Right hindlimb (tissue), 1 donor: ENCODE measurements at places on chromosomes 6 and 20.

DNA sequence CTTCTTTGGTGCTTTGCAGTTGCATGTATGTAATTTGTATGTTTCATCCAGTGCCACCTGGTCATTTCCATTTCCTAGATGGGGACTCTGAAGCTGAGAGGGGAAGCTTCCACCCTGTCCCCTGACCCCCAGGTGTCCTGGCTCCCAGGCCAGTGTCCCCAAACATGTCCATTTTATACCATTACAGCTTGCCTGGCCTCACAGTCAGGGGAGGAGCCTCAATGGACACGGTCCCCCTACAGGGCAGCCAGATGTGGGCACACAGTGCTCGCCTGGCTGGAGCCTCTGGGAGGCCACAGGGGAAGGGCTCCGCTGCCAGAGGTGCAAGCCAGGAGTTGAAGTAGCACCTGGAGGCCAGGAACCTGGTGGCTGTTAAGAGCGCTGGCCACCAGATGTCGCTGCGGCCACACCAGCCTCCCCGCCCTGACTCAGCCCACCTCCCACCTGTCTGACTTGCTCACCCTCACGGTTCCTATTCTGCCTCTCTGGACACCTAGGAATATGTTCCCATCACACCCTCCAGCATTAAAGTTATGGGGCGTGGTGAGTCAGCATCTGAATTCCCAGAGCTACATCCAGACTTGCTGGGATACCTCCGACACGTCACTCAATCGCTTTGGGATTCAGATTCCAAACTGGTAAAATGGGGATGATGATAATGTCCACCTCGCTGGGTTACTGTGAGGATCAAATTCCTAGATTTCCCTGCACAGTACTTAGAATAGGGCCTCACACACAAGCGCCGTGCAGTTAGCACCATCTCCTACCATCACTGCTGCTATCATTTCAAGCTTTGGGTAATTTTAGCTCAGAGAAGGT, 107.4 kb downstream of the SULF2 start:
- peak; percentile 53 for DNase-seq

GRCh38 chr6:125269328-125269985, 32.3 kb downstream of the HDDC2 start:
- no peak for DNase-seq

DNA sequence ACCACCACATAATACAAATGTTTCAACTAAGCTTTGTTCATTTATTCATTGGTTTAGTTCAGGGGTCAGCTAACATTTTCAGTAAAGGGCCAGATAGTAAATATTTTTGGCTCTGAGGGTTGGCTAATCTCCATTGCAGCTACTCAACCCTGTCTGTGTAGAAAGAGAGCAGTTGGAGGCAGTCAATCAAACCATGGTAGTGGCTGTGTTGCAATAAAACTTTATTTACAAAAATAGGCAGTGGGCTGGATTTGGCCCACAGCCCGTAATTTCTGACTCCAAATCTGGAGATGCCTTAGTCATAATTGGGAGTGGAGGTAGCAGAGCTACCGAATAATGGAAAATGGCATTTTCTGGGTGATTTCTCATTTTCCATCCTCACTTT, 242.5 kb upstream of the ZFP64 start:
- DNase-seq, result no peak

DNA sequence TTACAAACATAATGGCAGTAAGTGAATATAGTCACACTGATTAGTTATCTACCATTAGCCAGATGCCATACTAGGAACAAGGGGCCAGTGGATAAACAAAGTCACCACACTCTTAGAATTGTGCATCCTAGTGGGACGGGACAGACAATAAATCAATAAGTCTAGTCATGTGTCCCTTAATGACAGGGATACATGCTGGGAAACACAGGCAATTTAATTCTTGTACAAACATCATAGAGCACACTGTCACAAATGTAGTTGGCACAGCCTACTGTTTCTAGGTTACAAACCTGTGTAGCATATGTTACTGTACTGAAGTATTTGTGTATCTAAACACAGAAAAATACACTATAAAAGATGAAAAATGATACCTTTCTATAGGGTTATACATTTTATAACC, 123.0 kb upstream of the FAM184A start:
- no peak for DNase-seq

GRCh38 chr6:43953256-43953655, 174.0 kb downstream of the MRPL14 start:
- DNase-seq, result no peak

DNA sequence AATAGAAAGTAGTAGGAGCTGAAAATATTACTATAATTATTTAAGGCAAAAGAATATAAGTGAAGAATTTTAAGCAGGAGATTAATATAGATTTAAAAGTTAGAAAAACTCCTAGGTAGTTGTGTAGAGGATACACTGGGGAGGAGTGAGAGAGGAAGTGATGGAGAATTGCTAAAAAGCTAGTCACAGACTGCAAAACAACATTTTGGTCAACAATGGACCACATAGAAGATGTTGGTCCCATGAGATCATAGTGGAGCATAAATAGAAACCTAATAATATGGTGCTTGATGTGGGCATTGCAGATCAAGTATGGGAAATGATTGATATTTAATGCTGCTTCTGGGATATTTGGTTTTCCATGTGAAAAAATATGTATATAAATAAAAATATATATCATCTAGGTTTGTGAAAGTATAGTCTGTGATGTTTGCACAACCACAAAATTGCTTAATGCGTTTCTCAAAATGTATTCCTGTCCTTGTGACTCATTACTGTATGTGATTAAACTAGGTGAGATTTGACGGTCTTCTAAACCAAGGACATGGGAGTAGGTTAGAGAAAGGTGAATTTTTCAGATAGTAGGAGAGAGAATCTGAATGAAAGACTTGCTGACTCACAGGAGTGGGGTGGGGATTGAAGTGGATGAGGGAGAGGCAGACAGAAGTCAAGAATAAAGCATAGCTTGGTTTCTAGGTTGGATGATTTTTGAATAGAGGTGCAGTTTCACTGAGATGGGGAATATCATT, 174.0 kb downstream of the BCKDHB start:
- DNase-seq, result no peak

DNA sequence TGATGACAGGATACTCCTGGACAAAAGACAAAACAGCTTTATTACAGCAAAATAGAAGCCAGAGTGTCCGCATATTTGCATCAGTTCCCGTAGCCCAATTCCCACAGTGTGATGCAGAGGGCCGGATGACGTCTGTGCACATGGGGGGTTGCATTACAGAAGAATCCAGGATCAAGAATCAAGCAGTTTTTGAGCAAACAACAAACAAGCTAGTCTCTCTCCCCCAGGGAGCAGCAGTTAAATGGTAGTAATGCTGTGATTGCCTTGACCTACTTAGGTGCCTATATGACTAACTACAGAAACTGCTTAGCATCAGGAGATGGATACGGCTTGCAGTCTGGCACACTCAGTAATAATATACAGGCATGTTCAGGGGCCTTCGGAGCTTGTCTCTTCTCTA, 3.2 kb upstream of the SDHAF4 start:
- peak; percentile 28 for DNase-seq

GRCh38 chr6:4667591-4667990, 108.6 kb upstream of the CDYL start:
- no peak for DNase-seq

DNA sequence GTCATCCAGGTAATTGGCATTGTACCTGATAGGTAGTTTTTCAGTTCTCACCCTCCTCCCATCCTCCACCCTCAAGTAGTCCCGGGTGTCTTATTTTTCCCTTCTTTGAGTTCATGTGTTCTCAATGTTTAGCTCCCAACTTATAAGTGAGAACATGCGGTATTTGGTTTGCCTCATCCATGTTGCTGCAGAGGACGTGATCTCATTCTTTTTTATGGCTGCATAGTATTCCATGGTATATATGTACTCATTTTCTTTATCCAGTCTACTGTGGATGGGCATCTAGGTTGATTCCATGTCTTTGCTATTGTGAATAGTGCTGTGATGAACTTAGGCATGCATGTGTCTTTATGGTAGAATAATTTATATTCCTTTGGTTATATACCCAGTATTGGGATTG, 45.8 kb downstream of the RPRD1B start:
- no peak for DNase-seq

GRCh38 chr6:75424618-75425548, 68.7 kb downstream of the FILIP1 start:
- DNase-seq, result no peak

DNA sequence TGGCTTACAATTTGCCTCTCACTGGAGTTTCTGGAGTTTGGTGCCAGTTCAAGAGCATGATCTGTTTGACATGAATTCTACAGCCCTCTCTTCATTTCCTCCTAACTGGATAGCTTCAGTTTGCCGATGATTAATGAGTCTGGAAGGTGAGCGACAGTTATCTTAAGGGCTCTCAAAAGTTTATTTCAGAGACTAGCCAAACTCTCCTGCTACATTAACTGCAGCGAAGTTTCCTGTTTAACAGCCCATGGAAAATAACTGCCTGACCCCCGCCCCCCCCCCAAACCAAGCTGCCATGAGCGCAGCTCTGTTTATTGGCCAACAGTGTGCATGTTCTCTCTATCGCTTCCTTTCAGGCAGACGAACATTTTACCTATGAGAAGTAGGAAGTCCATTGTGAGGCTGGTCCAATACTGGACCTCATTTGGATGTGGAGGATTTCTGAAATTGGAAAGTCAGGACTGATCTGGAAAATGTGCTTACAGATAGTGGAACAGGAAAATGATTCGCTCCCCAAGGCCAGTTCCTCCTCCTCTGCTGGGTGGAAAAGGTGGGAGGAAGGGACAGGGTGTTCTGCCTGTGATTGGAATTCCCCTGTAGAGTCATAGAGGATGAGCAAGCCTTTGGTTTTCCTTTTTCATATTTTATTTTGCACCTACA, 522.2 kb upstream of the JAG1 start:
- no peak for DNase-seq

- DNase-seq, result no peak
These were observed 260.0 kb upstream of the CDYL start for GRCh38 chr6:4516206-4516605.

GRCh38 chr6:56725254-56725653, 82.6 kb upstream of the DST start:
- DNase-seq, result no peak

DNA sequence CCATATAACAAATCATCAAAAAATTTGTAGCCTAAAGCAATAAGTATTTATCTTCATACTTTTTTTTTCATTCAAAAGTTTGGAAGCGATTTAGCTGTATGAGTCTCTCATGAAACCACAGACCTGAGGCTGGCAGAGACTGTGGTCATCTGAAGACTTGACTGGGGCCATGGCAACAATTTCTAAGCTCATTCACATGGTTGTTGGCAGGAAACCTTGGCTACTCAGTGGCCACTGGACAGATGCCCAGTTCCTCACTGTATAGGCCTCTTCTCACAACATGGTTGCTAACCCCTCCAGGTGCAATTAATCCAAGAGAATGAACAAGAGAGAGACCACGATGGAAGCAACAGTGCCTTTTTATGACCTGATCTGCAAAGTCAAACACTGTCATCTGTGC, 235.9 kb downstream of the BTBD3 start:
- DNase-seq, result no peak

GRCh38 chr20:20680991-20681508, 31.4 kb downstream of the RALGAPA2 start:
- DNase-seq, result no peak

GRCh38 chr6:13810688-13811446, 3.5 kb downstream of the MCUR1 start:
- no peak for DNase-seq

- DNase-seq, result no peak
These were observed 89.3 kb downstream of the RNASET2 start for GRCh38 chr6:166866839-166867637.

DNA sequence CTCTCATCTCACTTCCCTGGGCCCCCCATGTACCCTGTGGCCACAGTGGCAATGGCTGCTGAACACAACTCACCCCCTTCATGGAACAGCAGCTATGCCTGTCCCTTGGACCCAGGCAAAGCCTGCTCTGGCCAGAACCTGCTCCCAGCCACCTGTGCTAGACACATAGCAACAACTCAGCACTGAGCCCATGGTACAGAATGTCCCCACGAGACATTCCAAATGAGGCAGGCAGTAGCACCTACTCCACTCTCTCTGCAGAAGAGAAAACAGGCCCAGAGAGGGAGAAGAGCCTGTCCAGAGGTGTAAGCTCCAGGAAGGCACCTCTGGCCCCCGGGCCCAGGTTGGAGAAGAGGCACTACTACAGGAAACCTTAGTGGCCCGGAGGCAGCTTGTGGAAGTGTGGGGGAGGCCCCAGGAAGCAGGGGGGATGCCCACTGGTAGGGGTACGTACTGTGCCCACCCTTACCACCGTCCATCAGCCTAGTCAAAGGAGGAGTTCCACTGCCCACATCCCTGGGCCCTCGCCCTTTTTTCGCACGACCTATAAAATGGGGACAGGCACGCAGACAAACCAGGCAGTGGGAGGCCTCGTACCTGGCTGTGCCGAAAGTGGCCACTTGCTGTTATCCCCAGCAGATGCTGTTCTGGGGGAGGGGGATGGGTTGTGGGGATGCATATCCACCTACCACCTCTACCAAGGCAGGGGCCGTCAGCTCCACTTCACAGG, 97.2 kb downstream of the ASXL1 start:
- no peak for DNase-seq

- peak; percentile 28 for DNase-seq
These were observed 34.9 kb downstream of the RNF24 start for GRCh38 chr20:3980260-3981131.

GRCh38 chr6:55708711-55709110, 129.7 kb upstream of the HMGCLL1 start:
- no peak for DNase-seq

DNA sequence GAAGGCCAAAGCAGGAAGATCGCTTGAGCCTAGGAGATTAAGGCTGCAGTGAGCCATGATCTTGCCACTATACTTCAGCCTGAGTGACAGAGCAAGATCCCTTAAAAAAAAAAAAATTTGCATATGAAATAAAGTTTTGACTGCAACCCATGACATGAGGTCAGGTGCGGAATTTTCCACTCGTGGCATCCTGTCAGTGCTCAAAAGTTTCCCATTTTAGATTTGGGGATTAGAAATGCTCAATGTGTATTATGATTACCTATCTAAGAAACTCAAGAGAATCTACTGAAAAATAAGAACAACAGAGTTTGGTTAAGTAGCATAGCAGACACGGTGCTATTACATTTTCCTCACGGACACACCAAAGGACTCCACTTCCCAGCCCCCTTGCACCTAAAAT, 11.7 kb downstream of the SLC23A2 start:
- no peak for DNase-seq

DNA sequence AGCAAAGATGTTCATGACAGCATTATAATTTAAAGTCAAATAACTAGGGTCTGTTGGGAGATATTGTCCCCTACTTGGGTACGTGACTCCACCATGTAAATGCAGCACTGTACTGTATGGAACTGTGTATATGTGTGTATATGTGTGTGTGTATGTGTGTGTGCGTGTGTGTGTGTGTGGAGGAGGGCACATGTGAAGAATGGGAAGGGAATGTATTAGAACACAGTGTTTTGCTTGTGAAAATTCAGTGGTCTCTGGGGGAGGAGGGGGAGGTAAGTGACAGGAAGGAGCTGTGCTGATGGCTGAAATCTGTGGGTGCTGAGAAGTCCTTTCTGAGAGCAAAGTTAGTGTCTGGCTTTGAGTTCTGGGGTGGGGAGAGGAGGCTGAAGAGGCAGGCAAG, 23.9 kb upstream of the VEGFA start:
- DNase-seq, result no peak

- no peak for DNase-seq
These were observed 52.2 kb upstream of the EPB41L1 start for GRCh38 chr20:36102306-36102705.

- no peak for DNase-seq
These were observed 28.8 kb upstream of the ME1 start for GRCh38 chr6:83459663-83460062.
